ENCODE measurements at places on chromosomes 16 and 17. TPM values are rescaled to one million over a fixed set of nuclear protein-coding genes. Genes with fewer than 3 reads are reported as not detected.

The CACNG3 gene
- not detected for total RNA-seq

The CD79B gene
- not detected for total RNA-seq

The MEAK7 gene
- total RNA-seq, result 59.6 TPM

The SLC16A5 gene
- total RNA-seq, result 30.9 TPM

The CCL5 gene
- total RNA-seq, result 1.5 TPM

The SNX20 gene
- total RNA-seq, result not detected

The UMOD gene
- total RNA-seq, result not detected

The HEATR9 gene
- not detected for total RNA-seq

The MFSD6L gene
- total RNA-seq, result not detected
